ENCODE measurements at places on chromosomes 13 and 19.

DNA sequence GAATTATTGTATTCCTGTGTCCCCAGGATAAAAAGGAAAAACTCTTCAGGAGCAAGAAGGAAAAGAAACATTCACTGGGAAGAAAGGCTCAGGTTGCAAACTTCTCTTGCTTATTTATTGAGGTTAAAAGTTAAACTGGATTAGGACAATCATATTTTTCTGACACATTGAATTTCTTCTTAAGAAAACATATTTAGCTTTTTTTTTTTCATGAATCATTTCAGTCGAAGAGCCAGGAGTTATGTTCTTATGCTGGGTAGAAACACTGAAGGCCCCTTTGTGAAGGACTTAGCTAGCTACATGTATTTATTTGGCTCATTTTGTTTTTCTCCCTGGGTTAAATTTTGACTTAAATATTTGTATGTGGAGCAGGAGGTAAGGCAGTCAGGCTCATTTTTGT lies 434.0 kb downstream of the KLF5 start:
- no peak for DNase-seq

- DNase-seq, result no peak
Observed at GRCh38 chr19:52648336-52649016, 10.3 kb upstream of the ZNF83 start.

GRCh38 chr13:20953245-20953931 lies 50.8 kb upstream of the XPO4 start:
- no peak for DNase-seq

- no peak for DNase-seq
Observed at GRCh38 chr13:110521296-110521680, 40.2 kb downstream of the RAB20 start.

DNA sequence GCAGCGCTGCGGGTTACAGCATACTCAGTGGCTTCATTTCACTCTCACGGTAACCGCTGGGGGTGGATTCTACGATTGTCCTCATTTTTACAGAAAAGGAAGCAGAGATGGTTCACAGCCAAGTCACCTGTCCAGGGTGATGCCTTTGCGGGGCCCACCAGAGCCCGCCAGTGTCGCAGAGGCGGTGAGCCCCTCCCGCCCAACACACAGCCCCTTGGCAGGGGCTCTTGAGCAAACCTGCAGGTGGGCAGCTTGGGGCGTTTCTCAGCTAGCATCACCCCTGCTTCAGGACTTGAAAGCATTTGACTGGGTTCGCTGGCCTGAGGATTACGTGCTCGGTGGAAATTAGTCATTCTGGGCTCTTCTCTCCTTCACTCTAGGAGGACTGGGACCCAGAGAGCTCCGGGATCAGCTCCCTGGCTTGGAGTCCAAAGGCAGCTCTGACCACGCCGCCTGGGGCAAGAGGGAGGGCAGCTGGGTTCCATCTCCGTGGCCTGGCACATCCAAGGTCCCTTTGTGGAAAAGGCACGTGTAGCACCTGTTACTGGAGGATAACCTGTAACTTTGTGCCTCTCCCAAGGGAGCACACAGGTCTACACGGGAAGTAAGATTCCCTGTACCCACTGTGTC lies 62.5 kb upstream of the F7 start:
- no peak for DNase-seq

DNA sequence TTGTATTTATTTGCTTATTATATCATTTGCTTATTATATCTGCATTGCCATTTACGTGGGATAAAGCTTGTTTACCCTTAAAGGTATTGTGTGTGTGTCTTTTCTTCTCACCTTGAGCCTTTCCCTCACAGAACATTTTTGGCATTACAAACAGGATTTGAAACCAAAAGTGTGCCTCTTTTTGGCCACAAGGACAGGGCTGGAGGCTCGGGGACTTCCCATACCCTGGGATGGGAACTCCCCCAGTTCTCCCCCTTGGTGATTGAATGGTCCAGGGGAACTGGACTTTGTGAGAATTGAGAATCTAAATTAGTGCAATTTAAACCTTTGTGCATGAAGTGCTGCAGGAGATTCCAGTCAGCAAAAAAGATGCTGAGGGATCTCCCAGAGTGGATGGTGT lies 2.4 kb upstream of the ZNF506 start:
- no peak for DNase-seq

DNA sequence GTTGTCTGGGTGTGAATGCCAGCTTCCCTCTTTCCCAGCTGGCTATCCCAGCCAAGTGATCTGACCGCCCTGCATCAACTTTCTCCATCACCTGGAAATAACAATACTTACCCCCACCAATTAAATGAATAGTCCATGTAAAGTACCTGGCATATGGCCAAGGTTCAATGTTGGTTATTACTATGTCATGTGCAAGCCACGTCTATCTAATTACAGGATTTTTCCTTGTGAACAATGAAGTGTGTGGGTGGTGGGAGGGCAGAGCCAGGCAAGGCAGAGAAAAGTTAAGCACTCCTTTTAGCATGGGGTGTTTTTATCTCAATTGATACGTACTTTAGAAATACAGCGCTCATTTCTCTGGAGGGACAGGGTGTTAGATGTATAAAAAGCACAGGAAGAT lies 121.1 kb downstream of the NHLRC3 start:
- no peak for DNase-seq

DNA sequence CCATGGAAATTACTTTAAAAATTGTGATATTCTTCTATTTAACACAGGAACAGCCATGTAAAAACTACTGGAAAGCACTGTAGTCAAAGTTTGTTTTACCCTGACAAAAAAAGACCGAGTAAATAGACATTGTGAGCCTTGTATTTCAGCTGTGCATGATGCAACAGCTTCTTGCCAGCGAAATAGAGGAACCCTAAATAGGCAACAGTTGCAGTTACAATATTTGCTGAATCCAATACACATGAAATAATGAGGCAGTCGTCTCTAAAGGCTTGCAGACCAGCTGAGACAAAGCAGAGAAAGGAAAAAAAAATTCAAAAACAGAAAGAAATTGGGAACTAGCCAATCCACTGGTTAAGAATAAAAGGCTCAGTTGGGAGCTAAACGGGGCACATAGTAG lies 1001.1 kb downstream of the OLFM4 start:
- no peak for DNase-seq

DNA sequence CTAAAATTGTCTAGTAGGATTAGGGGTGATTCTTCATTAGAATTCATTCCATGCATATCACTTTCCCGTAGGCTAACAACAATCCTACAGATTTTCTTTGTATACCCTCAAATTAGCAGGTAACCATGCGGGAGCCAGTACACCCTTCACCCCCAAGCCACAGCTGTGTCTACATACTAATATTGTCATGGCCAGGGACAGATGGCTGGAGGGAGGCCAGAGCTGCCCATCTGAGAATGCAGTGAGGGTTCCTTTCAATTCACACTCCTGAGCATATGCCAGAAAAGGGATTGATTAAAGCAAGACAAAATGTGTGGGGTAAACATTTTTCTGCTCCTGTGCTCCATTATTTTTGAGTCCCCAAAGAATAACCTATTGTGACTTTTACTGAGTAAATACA lies 68.9 kb downstream of the FREM2 start:
- DNase-seq, result no peak

DNA sequence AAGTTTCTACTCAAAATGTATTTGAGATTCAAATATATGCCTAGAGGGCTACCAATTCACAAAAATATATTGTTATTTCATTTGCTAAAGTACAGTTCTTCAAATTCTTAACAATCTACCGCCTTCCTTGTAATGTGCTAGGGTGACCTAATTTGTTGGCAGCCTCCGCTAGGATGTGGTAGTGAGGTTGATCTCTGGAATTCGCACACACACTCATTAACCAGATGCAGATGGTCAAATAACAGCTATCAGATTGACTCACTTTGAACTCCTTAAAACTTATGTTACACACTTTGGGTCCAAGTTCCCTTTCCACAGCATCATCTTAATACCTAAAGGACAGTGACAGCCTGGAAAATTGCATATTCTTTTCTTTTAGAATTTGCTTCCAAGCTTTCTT lies 367.3 kb downstream of the DCT start:
- DNase-seq, result no peak

DNA sequence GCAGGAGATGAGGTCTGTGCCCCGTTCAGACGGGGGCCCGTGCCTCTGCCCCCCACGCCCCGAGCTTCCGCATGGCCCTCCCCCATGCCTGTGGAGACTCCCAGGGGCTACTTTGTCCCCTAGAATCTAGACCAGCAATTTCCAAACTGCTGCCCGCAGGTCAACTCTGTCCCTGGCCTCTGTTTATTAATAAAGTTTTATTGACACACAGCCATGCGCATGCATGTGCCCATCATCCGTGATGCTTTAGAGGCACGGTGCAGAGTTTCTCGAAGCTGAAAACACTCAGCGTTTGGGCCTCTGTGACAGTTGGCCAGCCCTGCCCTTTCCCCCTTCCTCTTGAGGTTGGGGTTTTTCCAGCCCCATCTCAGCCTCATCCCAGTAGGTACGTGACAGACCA lies 140.0 kb downstream of the KDM4B start:
- DNase-seq, result no peak

DNA sequence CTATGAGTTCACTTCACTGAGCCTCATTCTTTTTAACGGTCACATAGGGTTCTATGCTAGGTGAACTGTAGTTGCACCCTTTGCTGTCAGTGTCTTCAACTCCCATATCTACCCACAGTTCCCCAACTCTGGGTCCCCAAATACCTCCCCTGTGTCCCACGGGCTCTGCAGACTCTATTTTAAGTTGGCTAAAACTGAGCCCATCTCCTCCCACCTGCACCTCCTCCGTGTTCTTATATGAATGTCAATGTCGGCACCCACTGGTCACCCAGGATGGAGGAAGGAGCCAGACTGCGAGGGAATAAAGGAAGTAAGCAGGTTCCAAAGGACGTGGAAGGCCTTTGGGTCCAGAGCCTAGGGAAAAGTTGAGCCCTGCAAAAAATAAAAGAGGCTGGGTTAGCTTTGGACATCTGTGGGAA lies 802 bp upstream of the PIN1 start:
- DNase-seq, result no peak

DNA sequence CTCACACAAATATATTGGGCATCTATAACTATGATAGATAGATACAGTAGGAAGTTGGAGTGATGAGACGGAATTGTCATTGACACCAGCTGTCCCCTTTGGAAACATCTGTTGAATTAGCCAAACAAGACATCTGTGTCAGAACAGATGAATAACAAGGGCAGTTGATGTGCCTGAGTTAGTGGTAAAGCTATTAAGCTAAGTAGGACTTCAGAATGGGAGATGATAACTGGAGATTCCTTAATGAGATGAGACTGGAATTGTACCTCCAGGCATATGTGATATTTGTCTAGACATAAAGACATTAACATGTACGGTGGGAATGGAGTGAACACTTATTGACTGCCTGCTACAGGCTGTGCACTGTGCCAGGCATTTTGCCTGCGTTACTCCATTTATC lies 78.7 kb downstream of the MBNL2 start:
- no peak for DNase-seq

DNA sequence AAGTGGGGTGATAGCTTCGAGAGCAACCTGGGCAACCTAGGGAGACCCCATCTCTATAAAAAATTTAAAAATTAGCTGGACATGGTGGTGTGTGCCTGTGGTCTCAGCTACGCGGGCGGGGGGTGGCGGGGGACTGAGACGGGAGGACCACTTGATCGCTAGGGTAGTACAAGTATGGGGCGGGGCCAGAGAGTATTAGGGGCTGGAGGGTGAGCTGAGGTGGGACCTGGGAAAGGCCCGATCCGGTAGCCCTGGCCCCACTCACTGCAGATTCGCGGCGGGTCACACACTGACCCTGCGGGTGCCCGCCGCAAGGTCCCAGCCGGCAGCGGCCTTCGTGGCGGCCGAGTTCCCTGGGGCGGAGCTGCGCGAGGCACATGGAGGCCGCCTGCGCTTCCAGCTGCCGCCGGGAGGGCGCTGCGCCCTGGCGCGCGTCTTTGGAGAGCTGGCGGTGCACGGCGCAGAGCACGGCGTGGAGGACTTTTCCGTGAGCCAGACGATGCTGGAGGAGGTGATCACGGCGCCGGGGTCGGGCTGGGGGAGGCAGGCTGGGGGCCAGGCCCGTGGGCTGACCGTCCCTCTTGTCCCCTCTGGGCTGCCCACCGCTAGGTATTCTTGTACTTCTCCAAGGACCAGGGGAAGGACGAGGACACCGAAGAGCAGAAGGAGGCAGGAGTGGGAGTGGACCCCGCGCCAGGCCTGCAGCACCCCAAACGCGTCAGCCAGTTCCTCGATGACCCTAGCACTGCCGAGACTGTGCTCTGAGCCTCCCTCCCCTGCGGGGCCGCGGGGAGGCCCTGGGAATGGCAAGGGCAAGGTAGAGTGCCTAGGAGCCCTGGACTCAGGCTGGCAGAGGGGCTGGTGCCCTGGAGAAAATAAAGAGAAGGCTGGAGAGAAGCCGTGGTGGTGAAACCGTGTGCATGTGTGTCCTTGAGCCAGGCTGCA lies 2.0 kb upstream of the ARHGAP45 start:
- no peak for DNase-seq

DNA sequence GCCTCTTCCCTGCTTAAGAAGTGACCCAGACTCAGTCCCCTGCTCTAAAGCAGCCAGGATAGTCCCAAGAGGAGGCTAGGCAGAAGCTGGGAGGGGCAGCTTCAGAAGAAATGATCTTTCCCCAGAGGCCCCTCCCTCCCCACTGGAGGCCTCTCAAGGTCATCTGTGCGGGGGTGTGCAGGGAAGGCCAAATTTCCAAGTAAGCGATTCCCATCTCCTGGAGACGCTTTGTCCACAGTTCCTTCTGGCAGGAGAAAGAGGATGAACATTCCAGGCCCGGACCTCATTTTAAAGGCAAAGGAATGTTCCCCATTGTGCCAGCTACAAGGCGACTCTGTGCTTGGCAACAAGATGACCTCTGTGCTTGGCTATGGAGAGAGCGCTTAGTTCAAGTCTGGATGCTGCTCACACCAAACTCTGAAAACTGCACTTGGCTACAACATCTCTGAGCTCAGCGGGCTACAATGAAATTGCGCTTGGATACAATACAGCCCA lies 23.5 kb downstream of the COL5A3 start:
- DNase-seq, result no peak

DNA sequence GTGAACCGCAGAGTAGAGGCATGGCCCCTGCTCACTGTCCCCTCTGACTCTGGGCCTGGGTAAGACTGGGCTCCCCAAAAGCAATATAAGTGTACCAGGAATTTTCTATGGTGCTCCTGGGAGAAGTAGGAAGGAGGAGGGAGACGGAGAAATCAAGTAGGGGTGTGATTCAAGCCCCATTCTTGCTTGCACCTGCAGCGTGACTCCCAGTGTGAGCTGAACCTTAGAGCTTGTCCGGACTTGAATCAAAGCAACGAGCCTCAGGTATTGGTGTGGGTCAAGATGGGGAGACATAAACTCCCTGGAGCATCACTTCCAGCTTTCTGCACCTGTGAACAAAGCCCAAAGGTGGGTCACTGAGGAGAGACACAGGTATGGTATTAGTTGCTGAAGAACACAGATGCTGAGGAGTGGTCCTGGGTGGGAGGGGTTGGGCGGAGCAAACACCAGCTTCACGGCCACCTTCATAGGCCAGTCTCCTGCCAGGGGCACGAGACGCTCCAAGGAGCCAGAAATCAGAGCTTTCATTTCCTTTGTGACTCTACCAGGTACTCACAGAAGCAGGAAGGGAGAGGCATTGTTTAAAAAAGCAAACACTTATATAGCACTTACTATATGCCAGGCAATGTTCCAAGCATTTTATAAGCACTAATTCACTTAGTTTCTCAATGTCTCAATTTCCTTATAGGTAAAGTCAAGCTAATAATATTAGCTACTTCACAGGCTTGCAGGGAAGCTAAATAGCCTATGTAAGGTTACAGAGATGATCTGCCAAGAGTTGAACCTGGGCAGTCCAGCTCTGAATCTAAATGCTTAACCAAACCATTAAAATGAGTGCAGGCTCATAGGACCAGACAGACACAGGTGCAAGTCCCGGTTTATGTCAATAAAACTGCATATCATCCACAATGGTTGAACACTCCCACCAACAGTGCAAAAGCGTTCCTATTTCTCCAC lies 775.3 kb downstream of the UQCRFS1 start:
- DNase-seq, result no peak

- no peak for DNase-seq
Observed at GRCh38 chr13:113216254-113217048, 7.0 kb downstream of the CUL4A start.

Data from NT2/D1 (cell line).